ENCODE measurements at places on chromosomes 3 and 15.

GRCh38 chr3:23797491-23797890 is 8.3 kb upstream of the UBE2E1 start:
- DNase-seq = no peak

GRCh38 chr3:94303266-94303665 is 240.4 kb downstream of the NSUN3 start:
- DNase-seq = no peak

- DNase-seq = no peak
These were observed 60.9 kb downstream of the ATP2B2 start for GRCh38 chr3:10444511-10444910.

GRCh38 chr3:125136966-125137357 is 75.6 kb downstream of the SLC12A8 start:
- DNase-seq = no peak
